ENCODE measurements at places on chromosomes 4 and X.

DNA sequence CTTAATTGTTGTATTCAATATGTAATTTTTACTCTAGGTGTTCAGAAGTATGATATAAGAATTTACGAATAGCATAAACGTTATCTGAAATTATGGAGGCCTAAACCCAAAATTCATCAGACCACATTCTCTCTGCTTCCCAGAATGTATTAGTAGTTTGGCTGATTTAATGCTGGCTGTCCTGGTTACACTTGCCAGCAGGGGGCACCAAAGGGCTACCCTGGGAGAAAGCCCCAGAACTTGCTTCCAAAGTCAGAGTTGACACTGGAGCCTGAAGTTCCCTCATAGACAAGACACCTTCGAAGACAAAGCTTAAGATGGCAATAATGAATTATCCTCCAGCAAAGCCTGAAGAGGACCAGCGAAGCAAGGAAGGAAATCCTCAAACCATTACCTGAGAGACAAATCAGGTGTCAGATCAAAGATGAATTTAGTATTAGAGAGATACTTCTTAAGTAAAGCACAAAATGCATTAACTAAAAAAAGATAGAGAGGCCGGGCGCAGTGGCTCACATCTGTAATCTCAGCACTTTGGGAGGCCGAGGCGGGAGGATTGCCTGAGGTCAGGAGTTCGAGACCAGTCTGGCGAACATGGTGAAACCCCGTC is 11.3 kb upstream of the ANOS1 start:
- peak; percentile 44 for ATAC-seq

DNA sequence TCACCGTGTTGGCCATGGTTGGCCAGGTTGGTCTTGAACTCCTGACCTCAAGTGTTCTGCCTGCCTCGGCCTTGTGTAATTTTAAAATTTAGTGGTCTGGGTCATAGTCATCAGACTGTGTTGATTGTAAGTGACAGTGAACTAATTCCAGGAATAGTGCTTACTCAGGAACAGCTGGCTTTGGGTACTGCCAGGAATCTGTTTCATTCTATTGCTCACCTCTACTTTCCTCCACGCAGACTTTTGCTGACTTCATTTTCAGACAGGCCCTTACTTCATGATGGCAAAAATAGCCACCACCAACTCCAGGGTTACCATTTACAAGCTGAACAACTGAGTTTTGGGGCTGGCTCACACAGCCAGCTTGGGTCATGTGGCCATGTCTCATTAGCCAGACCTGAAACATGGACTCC is 54.6 kb downstream of the FNIP2 start:
- ATAC-seq, result no peak

GRCh38 chr4:139833151-139833910 is 167.7 kb downstream of the MGST2 start:
- ATAC-seq, result no peak

- peak; percentile 84 for ATAC-seq
These were observed 12.6 kb downstream of the RUFY3 start for GRCh38 chr4:70734168-70734954.
